Natural killer cell (primary cell): ENCODE measurements at places on chromosomes 3 and 15.

- no peaks in the 10 kb centered on the region for H3K27me3 ChIP-seq
- no peak overlapping the region for H3K4me3 ChIP-seq
- no peak for DNase-seq
- H3K27ac ChIP-seq: no peak overlapping the region
- no peaks in the 10 kb centered on the region for H3K36me3 ChIP-seq
Measured at GRCh38 chr3:190912736-190913135, 50.2 kb upstream of the GMNC start.

- no peaks in the 10 kb centered on the region for H3K27me3 ChIP-seq
- H3K4me1 ChIP-seq: no peaks in the 10 kb centered on the region
- H3K4me3 ChIP-seq: no peak overlapping the region
- no peak overlapping the region for H3K27ac ChIP-seq
Measured at GRCh38 chr3:44171891-44172290, 69.8 kb upstream of the TOPAZ1 start.

- no peaks in the 10 kb centered on the region for H3K27me3 ChIP-seq
- no peak overlapping the region for H3K4me3 ChIP-seq
- H3K4me1 ChIP-seq: no peaks in the 10 kb centered on the region
- DNase-seq: no peak
- no peak overlapping the region for H3K27ac ChIP-seq
- no peaks in the 10 kb centered on the region for H3K36me3 ChIP-seq
Measured at GRCh38 chr3:99549957-99550603, 88.3 kb upstream of the COL8A1 start.

- H3K4me3 ChIP-seq: no peak overlapping the region
- H3K27me3 ChIP-seq: no peaks in the 10 kb centered on the region
- no peak for DNase-seq
- no peak overlapping the region for H3K27ac ChIP-seq
- H3K36me3 ChIP-seq: no peaks in the 10 kb centered on the region
- no peaks in the 10 kb centered on the region for H3K4me1 ChIP-seq
Measured at GRCh38 chr15:80439140-80439539, 35.0 kb downstream of the ARNT2 start.

GRCh38 chr3:55000546-55000945, 72.7 kb upstream of the LRTM1 start:
- no peak overlapping the region for H3K4me3 ChIP-seq
- no peaks in the 10 kb centered on the region for H3K4me1 ChIP-seq
- no peaks in the 10 kb centered on the region for H3K36me3 ChIP-seq
- no peaks in the 10 kb centered on the region for H3K27me3 ChIP-seq
- no peak for DNase-seq

GRCh38 chr3:5613599-5613998, 426.1 kb downstream of the EDEM1 start:
- no peak overlapping the region for H3K4me3 ChIP-seq
- H3K27ac ChIP-seq: no peak overlapping the region
- H3K27me3 ChIP-seq: no peaks in the 10 kb centered on the region
- no peak for DNase-seq
- no peaks in the 10 kb centered on the region for H3K36me3 ChIP-seq

- H3K4me1 ChIP-seq: no peaks in the 10 kb centered on the region
- H3K27me3 ChIP-seq: no peaks in the 10 kb centered on the region
- DNase-seq: no peak
Measured at GRCh38 chr3:66655671-66656070, 154.8 kb upstream of the LRIG1 start.

GRCh38 chr3:120449251-120449650, 1.5 kb downstream of the FSTL1 start:
- peaks cover 4% of the 10 kb centered on the region for H3K4me1 ChIP-seq
- no peak overlapping the region for H3K27ac ChIP-seq
- H3K4me3 ChIP-seq: no peak overlapping the region
- DNase-seq: no peak

DNA sequence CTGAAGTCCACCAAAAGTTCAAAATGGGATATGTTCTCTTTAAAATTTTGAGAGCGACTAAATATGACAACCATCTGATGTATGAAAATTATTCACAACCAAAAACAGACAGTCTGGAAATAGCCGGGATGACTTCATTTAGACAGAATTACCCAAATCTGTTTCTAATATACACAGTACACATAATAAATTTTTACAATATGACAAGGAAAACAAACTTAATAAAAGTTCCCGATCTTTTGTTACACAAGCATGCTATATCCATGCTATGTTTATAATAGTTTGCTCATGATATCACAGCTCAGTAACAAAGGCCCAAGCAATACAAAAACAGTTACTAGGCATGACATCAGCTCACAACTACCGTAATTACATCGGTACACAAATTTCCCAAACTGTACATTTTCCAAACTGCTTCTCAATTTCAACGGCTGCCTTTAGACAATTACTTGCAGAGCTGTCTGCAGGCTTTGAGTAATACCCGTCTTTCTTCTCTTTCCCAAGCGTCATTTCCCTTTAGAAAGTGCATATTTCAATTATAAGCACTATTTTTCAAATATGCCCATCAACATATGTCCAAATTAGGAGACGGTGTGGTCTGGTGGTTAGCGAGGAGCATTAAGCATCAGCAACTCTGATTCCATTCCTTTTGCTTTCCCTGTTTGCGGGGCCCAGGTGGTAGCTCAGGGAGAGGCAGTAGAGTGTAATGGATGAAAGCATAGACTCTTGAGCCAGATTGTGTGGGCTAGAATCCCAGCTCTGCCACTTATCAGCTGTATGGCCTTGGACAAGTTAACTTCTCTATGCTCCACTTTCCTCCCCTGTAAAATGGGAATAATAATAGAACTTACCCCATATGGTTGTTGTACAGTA, 481.2 kb downstream of the FOXP1 start:
- DNase-seq: no peak
- H3K36me3 ChIP-seq: peaks cover 13% of the 10 kb centered on the region
- no peaks in the 10 kb centered on the region for H3K27me3 ChIP-seq
- no peak overlapping the region for H3K27ac ChIP-seq

GRCh38 chr3:195095035-195095703, 175.8 kb downstream of the XXYLT1 start:
- H3K4me3 ChIP-seq: no peak overlapping the region
- H3K4me1 ChIP-seq: peaks cover 29% of the 10 kb centered on the region
- H3K36me3 ChIP-seq: no peaks in the 10 kb centered on the region
- no peak for DNase-seq
- peak overlapping the region; percentile 75 for H3K27ac ChIP-seq

GRCh38 chr3:184248454-184249411, at the start of gene ALG3:
Gene ALG3, minus strand, starts transcription at chr3:184248962. Its CDS starts 22 bp downstream, at chr3:184248940.
- H3K36me3 ChIP-seq: peaks cover 19% of the 10 kb centered on the region
- peak within 1 kb of the TSS; percentile 62 for H3K27ac ChIP-seq
- H3K27me3 ChIP-seq: no peaks in the 10 kb centered on the region
- peak; percentile 95 for DNase-seq

- no peaks in the 10 kb centered on the region for H3K27me3 ChIP-seq
- no peaks in the 10 kb centered on the region for H3K36me3 ChIP-seq
- no peak for DNase-seq
- no peak overlapping the region for H3K4me3 ChIP-seq
- H3K27ac ChIP-seq: no peak overlapping the region
- no peaks in the 10 kb centered on the region for H3K4me1 ChIP-seq
Measured at GRCh38 chr3:165725296-165725695, 111.9 kb downstream of the BCHE start.

DNA sequence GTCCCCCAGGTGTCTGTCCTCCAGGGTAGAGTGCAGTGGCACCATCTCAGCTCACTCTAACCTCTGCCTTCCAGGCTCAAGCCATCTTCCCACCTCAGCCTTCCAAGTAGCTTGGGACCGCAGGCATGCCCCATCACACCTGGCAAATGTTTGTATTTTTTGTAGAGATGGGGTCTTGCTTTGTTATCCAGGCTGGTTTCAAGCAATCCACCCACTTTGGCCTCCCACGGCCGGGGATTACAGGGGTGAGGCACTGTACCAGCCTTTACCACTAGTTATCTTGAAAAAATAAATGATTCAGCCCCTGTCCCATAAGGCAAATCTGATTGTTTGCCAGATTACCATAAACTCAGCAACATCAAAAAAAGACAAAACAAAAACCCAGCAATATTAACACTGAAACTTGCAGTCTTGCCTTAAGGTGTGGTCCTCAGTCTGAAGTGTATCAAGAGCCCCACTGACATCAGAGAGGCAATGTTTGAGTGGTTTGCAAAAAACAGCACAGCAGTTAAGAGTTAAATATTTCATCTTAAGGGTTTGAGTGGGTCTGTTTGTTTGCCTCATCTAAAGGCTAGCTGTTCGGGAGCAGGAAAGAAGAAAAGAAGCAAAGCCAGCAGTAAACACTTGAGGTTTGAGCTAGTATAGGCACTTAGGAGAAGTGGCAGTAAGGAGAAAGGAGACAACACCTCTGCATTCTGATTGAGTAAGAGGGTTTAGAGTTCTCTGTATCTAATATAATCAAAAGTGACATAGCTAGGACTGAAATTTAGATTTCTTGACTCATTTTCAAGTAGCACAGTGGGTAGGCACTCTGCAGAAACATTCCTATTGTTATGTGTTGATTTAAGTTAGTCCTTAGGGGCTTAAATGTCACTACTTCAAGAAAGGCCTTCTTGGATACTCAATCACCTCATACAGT, 26.3 kb upstream of the EDEM1 start:
- no peaks in the 10 kb centered on the region for H3K4me1 ChIP-seq
- H3K36me3 ChIP-seq: no peaks in the 10 kb centered on the region
- no peaks in the 10 kb centered on the region for H3K27me3 ChIP-seq
- H3K4me3 ChIP-seq: no peak overlapping the region

DNA sequence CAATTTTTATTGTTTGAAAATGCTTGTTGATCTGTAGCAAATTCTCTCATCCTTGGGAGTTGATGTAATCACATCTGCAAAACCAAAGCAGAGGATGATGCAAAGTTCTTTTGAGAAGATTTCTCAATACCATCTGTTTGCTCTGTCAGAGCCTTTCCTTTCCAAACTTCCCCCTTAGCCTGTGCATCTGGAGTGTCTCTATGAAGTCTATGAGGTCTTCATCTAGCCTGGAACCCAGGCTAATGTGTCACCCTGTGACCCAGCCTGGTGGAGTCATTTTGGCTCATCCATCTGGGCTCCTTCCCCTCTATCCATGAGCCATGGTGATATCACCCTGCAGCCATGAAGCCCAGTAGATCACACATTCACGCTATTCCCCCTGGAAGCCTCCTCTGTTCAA, 123.2 kb upstream of the SLC7A14 start:
- H3K4me1 ChIP-seq: no peaks in the 10 kb centered on the region
- no peak overlapping the region for H3K4me3 ChIP-seq
- no peak for DNase-seq
- H3K27me3 ChIP-seq: no peaks in the 10 kb centered on the region
- H3K27ac ChIP-seq: no peak overlapping the region

DNA sequence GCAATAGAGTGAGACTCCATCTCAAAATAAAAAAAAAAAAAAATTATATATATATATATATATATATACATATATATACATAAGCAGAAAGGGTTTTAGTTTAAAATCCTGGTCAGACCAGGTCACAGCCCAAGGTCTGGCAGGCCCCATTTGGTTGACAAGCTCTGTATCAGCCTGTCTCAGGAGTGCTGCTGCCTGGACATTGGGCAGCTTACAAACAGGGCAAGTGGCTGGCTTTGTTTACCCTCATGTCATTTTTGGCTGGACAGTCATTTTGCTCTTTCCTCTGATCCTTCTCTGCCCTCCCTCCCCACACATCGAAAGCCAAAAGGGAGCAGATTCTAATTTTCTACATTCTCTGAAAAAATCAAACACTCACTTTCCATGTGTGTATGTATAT, 26.7 kb upstream of the KLHL6 start:
- no peaks in the 10 kb centered on the region for H3K36me3 ChIP-seq
- H3K27ac ChIP-seq: no peak overlapping the region
- no peak for DNase-seq
- H3K4me1 ChIP-seq: peaks cover 10% of the 10 kb centered on the region
- no peak overlapping the region for H3K4me3 ChIP-seq
- H3K27me3 ChIP-seq: no peaks in the 10 kb centered on the region

DNA sequence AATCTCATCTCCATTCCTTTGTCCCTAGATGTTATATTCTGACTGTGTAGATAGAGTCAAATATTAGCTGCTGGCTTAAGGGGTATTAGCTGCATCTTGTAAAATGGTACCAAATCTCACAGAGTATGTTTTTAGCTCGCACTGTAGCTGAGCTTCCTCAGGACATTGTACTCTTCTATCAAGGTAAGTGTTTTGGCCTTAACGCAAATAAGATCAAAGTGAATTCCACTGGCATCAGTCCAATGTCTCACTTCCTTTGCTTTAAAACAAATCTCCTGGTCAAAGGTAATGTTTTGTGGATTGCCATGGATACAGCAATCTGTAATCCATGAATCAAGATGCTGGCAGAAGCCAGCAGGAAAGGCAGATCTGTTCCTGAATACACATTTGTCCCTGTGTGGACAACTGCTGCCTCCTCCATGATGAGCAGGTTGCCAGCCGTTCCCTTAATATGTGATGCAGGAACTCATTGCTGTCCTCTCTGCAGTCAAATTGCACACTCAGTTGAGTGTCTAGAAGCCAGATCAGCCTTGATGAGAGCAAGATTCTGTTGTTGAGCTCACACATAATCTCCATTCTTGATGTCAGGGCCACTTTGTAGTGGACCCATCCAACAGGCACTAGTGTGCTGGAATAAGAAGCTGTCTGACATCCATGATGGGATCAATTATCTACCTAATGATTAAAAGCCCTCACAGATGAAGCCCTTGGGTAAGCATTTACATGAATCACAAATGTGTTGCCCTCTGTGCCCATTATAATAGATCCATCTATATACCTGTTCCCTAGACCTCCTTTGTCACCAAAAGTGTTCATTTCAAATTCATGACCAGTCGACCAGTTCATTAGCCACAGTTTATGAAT, 96.6 kb upstream of the AGTR1 start:
- H3K4me1 ChIP-seq: no peaks in the 10 kb centered on the region
- H3K4me3 ChIP-seq: no peak overlapping the region
- H3K36me3 ChIP-seq: no peaks in the 10 kb centered on the region
- DNase-seq: no peak

- no peak overlapping the region for H3K27ac ChIP-seq
- no peaks in the 10 kb centered on the region for H3K4me1 ChIP-seq
- DNase-seq: no peak
- no peaks in the 10 kb centered on the region for H3K27me3 ChIP-seq
Measured at GRCh38 chr15:39874890-39875549, 45.0 kb downstream of the GPR176 start.

GRCh38 chr3:189239616-189240015, 67.8 kb downstream of the TPRG1 start:
- H3K27ac ChIP-seq: no peak overlapping the region
- no peaks in the 10 kb centered on the region for H3K36me3 ChIP-seq
- DNase-seq: no peak
- H3K27me3 ChIP-seq: no peaks in the 10 kb centered on the region

GRCh38 chr3:185711255-185711870, 113.5 kb downstream of the IGF2BP2 start:
- H3K4me1 ChIP-seq: no peaks in the 10 kb centered on the region
- no peaks in the 10 kb centered on the region for H3K36me3 ChIP-seq
- DNase-seq: no peak
- H3K4me3 ChIP-seq: no peak overlapping the region
- H3K27me3 ChIP-seq: no peaks in the 10 kb centered on the region
- H3K27ac ChIP-seq: no peak overlapping the region

DNA sequence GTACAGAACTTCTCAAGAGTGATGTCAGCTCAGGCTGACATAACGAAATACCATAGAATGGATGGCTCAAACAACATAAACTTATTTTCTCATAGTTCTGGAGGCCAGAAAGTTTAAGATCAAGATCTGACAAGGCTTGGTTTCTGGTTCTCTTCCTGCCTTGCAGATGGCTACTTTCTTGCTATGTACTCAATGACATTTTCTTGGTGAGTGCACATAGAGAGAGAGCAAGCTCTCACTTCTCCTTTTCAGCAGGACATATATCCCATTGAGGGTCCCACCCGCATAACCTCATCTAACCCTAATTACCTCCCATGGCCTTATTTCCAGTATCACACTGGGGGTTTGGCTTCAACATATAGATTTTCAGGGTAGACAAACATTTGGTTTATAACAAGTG, 1072.1 kb downstream of the PLOD2 start:
- H3K4me3 ChIP-seq: no peak overlapping the region
- H3K27me3 ChIP-seq: no peaks in the 10 kb centered on the region
- H3K4me1 ChIP-seq: no peaks in the 10 kb centered on the region
- no peaks in the 10 kb centered on the region for H3K36me3 ChIP-seq
